NCI-H526 (cell line): ENCODE measurements at places on chromosomes 7 and 10.

GRCh38 chr7:33452805-33453502 lies 323.6 kb downstream of the BBS9 start:
- DNase-seq: no peak

DNA sequence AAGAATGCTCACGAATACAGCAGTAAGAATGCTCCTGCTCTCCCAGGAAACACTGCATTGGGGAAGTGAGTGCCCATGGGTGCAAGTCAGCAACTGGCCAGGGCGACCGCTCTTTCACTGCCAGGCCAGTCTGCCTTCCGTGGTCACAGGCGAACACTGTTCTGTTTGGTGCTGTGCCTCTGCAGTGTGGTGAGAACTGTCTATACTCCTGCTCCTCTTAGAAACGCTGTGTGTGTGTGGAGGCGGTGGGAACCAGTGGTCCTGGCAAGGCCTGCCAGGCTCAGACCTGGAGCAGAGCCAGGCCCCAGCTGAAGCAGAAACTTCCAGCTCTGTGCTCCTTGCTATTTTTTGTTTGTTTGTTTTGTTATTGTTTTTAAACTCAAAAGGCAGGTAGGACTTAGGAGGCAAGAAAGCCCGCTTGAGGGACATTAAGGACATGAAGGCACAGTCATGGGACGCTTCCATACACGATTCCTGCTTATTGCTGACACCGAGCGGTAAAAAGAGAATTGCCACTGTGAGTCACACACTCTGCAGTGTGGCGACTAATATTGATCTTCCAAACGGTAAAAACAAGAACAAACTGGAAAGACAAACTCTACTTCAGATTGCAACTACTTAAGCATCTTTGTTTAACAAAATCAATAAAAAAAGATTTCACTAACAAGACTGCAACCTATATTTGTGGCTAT lies 430.8 kb downstream of the DNAJB6 start:
- DNase-seq: no peak

- no peak for DNase-seq
These were observed 28.3 kb downstream of the ABCB4 start for GRCh38 chr7:87447116-87447635.

DNA sequence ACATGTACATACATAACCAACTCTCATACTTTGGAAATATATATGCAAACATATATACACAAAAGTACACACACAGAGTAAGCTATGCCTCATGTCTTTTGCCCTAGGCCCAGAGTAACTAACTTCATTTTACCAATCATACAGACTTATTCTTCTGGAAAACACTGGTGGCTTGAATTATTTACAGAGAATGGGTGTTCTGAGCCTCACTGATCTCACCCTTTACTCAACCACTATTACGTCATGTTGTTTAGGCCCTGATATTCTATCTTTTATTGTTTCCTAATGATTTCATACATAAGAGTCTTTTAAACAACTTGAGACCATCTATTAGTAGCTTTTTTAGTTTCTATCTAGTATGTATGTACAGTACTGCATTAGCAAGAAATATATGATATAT lies 43.0 kb downstream of the ANK3 start:
- DNase-seq: peak; percentile 12

DNA sequence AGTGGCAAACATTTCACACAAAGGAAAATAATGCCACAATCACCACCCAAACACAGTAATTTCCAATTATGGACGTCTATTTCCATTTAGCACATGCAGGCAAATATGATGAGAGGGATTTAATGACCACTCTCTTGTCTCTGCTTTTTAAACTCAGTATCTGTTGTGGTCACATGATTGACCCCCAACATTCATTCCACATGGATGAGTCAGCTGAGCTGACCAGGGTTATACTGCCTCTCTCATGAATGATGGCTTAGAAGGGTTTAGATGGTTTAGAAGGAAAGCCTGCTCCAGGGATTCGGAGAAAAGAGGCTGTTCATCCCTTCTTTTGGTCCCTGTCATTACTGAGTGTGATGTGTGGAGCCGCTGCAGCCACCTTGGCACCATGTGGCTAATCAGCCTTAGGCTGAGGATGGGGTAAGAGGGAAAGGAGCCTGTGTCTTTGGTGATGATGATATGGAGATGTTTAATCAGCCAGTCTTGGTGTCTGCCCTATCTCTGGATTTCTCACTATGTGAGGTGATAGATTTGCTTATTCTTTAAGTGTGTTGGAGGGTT lies 38.2 kb upstream of the JAKMIP3 start:
- no peak for DNase-seq

- no peak for DNase-seq
These were observed 72.3 kb downstream of the ELMO1 start for GRCh38 chr7:37376386-37376785.

DNA sequence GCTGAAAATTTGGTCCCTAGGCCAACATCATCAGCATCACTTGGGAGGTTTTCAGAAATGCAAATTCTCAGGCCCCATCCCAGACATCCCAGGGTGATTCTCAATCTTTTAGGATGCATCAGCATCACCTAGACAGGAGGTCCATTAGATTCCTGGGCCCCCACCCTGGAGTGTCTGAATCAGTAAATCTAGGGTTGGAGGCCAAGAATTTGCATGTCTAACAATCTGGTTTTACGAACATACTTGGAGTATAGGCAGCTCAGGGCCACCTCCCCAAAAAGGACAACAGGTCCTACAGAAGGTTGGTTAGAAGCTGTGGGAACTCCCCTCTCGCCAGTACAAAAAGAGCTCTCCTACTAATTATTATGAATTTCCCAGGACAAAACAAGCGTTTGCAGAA lies 15.5 kb downstream of the ZC3HAV1 start:
- no peak for DNase-seq

DNA sequence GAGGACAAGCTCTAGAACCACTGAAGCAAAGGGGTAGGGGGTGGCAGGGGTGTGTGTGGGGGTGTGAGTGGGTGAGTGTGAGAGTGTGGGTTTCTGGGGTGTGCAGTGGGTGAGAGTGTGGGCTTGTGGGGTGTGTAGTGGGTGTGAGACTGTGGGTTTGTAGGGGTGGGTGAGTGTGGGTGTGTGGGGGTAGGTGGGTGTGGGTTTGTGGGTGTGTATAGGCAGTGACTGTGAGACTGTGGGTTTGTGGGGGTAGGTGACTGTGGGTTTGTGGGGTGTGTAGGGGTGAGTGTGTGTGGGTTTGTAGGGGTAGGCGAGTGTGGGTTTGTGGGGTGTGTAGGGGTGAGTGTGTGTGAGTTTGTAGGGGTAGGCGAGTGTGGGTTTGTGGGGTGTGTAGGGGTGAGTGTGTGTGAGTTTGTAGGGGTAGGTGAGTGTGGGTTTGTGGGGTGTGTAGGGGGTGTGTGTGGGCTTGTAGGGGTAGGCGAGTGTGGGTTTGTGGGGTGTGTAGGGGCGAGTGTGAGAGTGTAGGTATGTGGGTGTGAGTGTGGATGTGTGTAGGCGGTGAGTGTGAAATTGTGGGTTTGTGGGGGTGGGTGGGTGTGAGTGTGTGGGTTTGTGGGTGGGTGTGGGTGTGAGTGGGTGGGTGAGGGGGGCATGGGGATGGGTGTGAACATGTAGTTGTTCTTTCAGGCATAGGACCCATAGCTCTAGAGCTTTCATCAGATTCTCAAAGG lies 8.8 kb downstream of the NOS3 start:
- no peak for DNase-seq

- no peak for DNase-seq
These were observed 47.4 kb downstream of the ATOH7 start for GRCh38 chr10:68184546-68184945.

DNA sequence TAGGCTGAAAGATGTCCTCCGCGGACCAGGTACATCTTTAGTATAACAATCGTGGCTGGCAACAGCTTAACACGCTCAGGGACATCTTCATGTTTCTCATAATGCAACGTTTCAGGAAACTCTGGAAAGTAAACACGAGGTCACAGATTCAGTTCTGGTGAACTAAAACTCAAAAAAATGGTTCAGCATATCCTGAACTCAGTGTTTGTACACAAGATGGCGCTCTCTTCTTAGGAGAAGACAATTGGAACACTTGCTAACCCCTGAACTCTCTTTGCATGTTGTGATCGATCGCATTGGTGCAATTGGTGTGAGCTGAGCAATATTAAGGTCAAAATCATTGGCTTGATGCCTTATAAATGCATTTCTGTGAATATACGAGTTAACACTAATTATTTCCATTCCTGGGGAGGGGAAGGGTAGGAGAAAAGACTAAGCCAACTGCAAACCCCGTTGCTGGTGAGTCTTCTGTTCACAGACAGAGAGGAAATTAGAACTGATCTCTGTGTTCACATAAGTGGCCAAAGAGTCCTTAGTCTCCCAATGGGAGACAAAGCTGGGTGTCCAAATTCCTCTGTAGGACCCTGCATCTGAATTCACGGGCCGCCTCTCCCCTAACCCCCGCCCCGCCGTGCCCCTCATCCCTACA lies 52.6 kb upstream of the FAM180A start:
- DNase-seq: peak; percentile 85

GRCh38 chr7:95687759-95688343 lies 84.5 kb upstream of the DYNC1I1 start:
- DNase-seq: peak; percentile 68

GRCh38 chr7:13257661-13258060 lies 570.2 kb downstream of the ARL4A start:
- DNase-seq: no peak

DNA sequence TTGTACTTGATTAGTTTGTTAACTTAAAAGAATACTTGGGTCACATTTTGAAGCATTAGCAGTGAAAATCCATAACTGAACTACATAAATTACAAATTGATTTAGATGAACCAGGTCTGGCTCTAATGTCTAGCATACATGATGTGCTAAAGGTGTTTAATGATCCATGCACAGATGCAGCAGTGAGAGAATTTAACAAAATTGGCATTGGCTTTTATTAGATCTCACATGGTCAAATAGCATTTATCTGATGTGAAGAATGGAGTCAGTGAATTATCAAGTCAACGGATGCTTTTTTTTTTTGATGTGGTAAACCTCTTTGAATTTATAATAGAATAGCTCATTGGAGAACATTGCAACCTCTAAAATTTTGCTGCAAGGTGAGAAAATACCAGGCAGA lies 293.0 kb upstream of the POT1 start:
- no peak for DNase-seq

GRCh38 chr7:136312592-136312991 lies 335.4 kb upstream of the MTPN start:
- no peak for DNase-seq

DNA sequence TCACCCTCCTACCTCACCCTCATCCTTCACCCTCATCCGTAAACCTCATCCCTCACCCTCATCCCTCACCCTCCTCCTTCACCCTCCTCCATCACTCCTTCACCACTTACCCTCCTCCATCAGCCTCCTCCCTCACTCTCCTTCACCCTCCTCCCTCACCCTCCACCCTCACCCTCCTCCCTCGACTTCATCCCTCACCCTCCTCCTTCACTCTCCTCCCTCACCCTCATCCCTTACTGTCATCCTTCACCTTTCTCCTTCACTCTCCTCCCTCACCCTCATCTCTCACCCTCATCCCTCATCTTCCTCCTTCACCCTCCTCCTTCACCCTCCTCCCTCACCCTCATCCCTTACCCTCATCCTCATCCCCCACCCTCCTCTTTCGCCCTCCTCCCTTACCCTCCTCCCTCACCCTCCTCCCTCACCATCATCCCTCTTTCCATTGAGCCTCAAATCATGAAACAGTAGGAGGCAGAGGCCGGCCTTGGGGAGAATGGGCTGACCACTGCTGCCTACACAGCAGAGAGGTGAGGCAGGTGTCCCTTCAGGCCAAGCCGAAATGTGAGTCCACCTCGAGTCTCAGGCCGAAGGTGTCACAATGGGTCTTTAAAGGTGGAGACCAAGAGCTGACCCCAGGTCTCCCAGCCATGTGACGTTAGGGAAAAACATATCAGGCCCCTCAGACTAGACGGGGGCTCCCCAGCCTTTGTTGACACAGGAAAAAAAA lies 53.0 kb downstream of the PDGFA start:
- DNase-seq: no peak

GRCh38 chr7:104772405-104773345 lies 241.3 kb upstream of the KMT2E start:
- peak; percentile 5 for DNase-seq

GRCh38 chr7:21651697-21652096 lies 108.9 kb downstream of the DNAH11 start:
- no peak for DNase-seq

GRCh38 chr7:102415685-102416225 lies 17.6 kb upstream of the ORAI2 start:
- DNase-seq: no peak

DNA sequence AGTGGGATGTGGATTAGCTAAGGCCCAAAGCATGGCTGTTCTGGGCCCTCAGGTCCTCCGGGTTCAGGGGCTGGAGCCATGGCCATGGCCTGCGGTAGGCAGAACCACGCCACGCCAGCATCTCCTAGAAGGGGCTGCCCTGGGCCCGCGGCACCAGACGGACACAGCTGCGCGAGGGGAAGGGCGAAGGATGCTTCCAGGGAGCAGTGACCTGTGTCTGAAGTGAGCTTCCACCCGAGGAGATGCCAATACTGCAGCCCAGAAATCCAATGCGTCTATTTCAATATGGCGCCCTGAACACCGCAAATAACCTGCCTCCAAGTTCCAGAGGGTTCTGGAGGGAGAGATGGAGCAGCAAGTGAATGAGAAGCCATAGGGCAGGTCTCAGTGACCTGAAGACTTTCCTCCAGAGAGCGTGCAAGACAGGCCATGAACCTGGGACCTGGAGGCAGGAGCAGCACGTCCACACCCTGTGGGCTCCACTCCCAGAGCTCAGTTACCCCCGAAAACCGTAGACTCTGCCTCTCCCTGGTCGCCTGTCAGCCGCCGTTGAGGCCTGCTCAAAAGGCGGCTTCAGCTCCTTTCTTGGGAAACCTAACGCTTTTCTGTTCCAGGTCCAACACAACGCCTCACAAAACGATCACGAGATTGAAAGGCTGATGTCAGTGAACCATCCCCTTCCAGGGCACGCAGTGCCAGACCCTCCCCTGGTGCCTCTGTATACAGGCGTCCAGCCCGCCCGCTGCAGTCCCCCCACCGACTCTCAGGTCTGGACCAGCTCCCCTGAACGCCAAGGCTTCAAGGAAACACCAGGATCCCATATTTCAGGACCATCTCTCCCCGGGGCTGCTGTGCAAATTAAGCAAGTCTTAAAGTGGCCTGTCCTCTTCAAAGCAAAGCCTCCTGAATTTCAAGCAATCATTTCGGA lies 37.4 kb downstream of the AMZ1 start:
- DNase-seq: no peak

DNA sequence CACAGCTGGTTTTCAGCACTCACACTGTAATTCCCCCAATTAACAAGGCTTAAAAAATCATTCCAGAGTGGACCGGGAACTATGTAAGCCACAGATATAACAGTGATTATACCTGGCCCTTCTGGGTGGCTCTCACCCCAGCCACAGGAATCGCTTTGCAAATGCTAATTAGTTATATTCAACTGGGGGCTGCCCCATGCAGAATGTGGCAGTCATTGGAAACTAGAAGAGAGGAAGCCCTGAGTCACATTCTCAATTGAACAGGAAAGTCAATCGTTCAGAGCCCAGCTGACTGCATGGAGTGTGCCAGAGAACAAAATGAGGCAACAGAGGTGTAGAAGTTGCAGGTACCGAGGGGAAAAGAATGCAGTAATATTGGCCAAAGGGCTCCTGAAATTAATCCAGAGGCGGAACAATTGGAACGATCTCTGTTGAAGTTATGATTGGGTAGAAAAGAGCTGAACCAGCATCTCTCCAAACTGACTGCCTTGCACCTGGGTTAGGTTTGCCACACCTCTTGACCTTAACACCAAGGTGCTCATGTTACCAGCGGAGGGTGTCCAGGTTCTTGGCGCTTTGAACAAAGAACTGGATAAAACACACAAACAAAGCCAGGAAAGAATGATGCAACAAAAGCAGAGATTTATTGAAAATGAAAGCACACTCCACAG lies 909.7 kb upstream of the AUTS2 start:
- no peak for DNase-seq
